ENCODE measurements at places on chromosomes 7 and 10.
A peak's percentile ranks its signal among the peaks of the same experiment; 100 is the strongest.

- no peak for DNase-seq
Measured at GRCh38 chr7:105655500-105656380, 74.4 kb upstream of the EFCAB10 start.

DNA sequence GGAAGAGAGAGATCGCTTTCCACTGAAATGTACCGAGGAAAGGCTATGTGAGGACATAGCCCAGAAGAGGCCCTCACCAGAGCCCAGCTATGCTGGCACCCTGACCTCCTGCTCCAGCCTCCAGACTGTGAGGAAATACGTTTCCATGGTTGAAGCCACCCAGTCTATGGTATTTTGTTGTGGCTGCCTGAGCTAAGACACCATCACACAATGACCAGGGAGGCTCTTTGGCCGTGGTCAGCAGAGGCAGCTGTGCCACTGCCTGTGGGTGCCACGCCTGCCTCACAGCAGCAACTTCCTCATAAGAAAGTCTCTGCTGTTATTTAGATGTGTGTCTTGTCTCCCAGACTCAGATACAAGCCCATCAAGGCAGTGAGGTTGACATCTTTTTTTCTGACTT is 182.7 kb upstream of the PLXNA4 start:
- DNase-seq = no peak

DNA sequence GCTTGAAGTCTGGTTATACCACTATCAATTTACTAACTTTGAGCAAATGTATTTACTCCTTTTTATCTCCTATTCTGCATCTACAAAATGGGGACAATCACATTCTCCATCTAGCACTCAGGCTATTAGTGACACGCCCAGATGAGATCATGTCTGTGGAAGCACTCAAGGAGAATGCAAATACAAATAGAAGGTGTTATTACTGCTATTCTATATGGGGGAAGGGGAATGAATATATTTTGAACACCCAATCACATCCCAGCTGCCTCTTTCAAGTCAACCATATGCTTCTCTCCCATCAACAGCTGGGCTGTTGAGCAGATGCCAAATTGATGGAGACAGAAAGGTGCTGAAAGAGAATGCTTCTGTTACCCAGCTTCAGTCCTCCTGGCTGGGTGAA is 23.5 kb downstream of the SGMS1 start:
- no peak for DNase-seq

- peak; percentile 76 for DNase-seq
Measured at GRCh38 chr7:128115336-128115820, 84.1 kb upstream of the LRRC4 start.

DNA sequence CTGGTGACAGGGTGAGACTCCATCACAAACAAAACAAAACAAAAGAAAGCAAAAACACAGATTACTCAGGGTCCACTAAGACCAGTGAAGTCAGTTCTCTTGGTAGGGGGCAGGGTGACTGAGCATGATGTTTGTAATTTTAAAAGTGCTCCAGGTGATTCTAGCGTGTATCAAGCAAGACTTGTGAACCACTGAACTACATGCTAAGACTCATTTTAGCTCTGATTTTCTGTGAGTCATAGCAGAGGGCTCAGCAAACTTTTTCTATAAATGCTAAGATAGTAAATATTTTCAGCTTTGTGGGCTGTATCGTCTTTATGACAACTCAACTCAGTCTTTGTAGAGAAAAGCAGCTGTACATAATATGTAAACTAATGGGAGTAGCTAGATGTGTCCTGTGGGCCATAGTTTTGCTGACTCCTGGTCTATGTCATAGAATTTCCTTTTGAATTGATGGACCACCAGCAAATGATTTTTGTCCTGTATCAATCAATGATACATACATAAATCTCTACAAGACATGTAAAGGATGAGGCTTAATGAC is 141.3 kb downstream of the CFTR start:
- no peak for DNase-seq

GRCh38 chr7:143068446-143068845 is 16.3 kb downstream of the OR6V1 start:
- DNase-seq = no peak

- DNase-seq = peak; percentile 99
Measured at GRCh38 chr10:4704034-4704545, 121.9 kb upstream of the AKR1E2 start.

GRCh38 chr10:21092683-21093524 is 195.8 kb upstream of the NEBL start:
- DNase-seq = no peak

- DNase-seq = no peak
Measured at GRCh38 chr7:25672496-25672895, 444.2 kb upstream of the NPVF start.

- DNase-seq = no peak
Measured at GRCh38 chr7:16084370-16084769, 337.0 kb downstream of the CRPPA start.

DNA sequence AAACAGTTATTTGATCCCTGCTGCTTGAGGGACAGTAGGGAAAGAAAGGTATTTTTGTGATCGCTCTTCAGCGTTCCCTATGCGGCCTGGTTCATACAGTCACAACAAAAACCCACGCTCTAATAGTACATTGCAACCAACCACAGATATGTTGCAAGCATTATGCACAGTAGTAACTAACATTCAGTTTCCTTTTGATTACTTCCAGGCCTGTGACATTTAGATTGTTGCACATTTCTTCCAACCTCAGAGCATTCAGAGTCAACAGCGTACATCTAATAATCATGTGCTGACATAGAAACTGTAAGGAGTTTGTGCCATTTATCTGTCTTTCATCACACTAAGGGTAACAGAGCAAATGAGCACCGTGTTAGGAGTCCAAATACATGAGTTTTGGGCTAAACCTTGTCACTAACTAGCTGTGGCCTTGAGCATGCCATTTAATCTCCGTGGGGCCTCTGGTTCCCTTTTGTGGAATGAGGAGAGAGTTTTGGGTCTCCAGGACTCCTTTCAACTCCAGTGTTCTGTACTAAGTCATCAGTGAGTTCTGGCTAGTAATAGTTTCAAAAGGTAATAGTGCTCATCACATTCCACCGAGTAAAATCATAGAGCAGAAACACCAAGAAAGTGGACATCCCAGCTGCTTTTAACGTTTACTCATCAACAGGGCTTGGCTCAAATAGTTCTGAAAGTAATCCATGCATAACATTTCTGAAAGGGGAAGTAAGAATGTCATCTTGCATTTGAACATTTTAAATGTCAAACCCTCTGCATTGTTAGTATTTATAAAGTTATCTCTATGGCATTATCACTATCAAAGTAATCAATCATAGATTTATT is 99.0 kb upstream of the FZD1 start:
- peak; percentile 82 for DNase-seq
